WTC11 (cell line): ENCODE measurements at places on chromosomes 12 and 14. TPM values are rescaled to one million over a fixed set of nuclear protein-coding genes. Genes with fewer than 3 reads are reported as not detected.

The MORN3 gene
- total RNA-seq = 0.37 to 0.80 TPM (median 0.50 TPM) in 3 replicates

GRCh38 chr12:89135976-89136634 lies 216.2 kb downstream of the DUSP6 start:
- DNase-seq = no peak

DNA sequence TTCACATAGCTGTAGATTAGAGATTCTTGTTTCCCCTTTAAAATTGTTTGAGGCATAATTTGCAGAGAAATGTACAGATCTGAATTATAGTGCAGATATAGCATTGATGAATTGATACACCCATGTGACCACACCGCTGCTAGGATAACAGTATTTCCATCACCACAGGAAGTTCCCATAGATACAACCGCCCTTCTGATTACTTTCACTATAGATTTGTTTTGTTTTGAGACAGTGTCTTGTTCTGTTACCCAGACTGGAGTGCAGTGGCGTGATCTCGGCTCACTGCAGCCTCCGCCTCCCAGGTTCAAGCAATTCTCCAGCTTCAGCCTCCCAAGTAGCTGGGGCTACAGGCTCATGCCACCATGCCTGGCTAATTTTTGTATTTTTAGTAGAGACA lies 8.8 kb upstream of the ASPG start:
- no peak for DNase-seq

DNA sequence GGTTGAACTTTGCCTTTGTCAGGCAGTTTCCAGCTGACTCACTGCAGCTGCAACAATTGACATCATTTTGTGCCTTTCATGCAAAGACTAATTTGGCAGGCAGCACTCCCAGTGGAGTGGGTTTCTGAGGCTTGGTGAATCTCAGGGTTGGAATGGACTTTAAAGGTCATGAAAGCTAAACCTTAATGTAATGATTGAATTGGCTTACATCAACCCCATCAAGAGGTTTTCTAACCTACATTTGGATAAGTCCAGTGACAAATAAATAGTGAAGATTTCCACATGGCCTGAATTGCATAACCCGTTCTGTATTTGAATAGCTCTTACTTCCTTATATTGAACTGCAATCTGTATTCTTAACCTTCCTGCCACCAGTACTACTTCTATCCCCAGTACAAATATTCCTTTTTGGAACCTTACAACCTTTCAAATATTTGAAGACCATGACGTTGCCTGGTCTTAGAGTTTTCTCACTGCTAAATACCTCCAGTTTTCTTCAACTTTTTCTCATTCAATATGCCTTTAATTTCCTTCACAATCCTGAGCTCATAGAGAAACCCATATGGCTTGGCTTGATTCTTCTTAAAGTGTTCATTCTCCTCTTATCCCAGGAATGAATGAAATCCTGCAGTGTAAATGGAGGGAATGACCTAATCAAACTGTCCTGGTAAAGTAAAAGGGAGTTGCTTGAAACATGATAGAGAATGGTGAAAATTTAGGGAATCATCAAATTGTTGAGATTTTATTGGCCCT lies 168.1 kb upstream of the NOVA1 start:
- no peak for DNase-seq
